ENCODE measurements at places on chromosomes 1 and 21. TPM values are rescaled to one million over a fixed set of nuclear protein-coding genes. Genes with fewer than 3 reads are reported as not detected.
A peak's percentile ranks its signal among the peaks of the same experiment; 100 is the strongest.

The SERTAD4 gene
- 2.6 TPM for total RNA-seq

The NHLH2 gene
- not detected for total RNA-seq

DNA sequence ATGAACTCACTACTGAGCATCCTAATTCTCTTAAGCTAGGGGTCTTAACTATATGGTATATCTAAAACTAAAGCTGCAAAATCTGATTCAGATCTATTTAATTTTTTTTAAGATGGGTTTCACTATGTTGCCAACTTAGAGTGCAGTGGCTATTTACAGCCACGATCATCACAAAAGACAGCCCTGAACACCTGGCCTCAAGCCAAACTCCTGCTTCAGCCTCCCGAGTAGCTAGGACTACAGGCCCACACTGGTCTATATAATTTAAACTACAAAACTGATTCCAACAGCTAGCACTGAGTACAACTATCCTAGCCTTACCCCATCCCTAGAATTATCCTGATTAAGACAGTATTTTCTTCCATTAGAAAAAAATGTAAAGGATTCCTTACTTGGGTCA, 37.1 kb downstream of the EIF4G3 start:
- DNase-seq, result peak; percentile 8

DNA sequence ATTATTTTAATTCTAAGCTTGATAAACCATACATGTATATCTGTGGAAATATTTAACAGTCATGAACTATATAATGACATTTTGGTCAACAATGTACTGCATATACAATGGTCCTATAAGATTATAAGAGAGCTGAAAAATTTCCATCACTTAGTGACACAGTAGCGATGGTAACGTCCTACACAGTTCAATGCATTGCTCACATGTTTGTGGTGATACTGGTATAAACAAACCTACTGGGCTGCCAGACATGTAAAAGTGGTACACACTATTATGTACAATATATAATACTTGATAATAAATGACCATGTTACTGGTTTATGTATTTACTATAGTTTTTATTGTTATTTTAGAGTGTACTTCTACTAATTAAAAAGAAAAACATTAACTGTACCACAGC, 841.9 kb downstream of the LTN1 start:
- no peak for DNase-seq

GRCh38 chr1:63318201-63318979, 4.0 kb upstream of the FOXD3 start:
- DNase-seq, result no peak
